ENCODE measurements at places on chromosomes 4 and X. TPM values are rescaled to one million over a fixed set of nuclear protein-coding genes. Genes with fewer than 3 reads are reported as not detected.
A peak's percentile ranks its signal among the peaks of the same experiment; 100 is the strongest.

DNA sequence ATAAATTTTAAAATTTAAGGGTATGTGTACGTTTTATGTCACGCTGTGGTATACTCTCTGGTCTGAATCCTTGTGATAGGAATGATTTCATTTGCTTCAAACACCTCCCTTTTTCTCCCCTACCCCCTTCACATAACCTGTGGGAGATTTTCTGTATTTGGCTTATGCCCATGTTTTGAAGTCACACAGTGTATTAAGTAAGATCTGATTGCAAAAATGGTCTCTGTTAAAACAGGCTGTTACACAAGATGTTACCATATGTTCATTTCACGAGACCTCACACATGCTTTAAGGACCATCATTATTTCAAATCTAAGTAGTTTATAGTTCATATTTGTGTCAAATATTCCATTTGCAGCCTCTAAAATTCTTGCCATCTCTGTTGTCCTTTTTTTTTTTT is 63.5 kb downstream of the TMEM131L start:
- H3K27ac ChIP-seq, result no peak overlapping the region
- no peaks in the 10 kb centered on the region for H3K27me3 ChIP-seq
- peaks cover 59% of the 10 kb centered on the region for H3K4me1 ChIP-seq
- DNase-seq, result peak; percentile 7
- no peak overlapping the region for H3K4me3 ChIP-seq

- H3K4me3 ChIP-seq, result no peak overlapping the region
- no peak overlapping the region for H3K27ac ChIP-seq
- H3K36me3 ChIP-seq, result no peaks in the 10 kb centered on the region
- H3K27me3 ChIP-seq, result no peaks in the 10 kb centered on the region
- no peak for DNase-seq
These were observed 241.0 kb downstream of the SLC39A8 start for GRCh38 chr4:102104278-102104677.

Gene AKAP17A
- 31.6 TPM for total RNA-seq

Gene ALAS2
- total RNA-seq, result 3.5 TPM

Gene SMARCA1
- total RNA-seq, result 56.9 TPM

GRCh38 chrX:129091097-129091496 is 432.2 kb downstream of the SMARCA1 start:
- DNase-seq, result no peak
- H3K4me1 ChIP-seq, result no peaks in the 10 kb centered on the region
- H3K27ac ChIP-seq, result no peak overlapping the region

DNA sequence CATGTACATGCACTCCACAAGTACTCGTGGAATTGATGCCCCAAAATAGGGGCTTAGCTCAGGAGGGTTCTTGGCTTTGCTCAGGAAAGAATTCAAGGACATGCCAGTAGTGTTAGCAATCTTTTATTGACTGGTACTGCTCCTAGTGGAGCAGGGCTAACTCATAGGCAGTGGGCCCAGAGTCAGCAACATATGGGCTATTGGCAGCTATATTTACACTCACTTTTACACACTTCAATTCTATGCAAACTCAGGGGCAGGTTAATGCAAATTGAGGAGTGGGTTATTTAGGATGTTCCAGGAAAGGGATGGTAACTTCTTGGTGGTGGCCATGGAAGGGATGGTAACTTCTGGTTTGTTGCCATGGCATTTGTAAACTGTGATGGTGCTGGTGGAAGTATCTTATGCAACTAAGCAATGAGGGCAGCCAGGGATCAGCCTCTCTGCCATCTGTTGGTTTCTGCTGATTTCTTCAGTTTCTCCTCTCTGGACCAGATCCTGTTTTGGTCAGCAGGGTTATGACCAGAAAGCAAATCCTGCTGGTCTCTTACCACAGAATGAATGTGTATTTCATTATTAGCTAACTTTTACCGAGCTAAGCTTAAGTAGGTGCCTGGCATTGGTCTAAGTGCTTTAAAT is 69.2 kb upstream of the FAT1 start:
- no peaks in the 10 kb centered on the region for H3K27me3 ChIP-seq
- H3K4me1 ChIP-seq, result no peaks in the 10 kb centered on the region
- no peak overlapping the region for H3K4me3 ChIP-seq
- no peak for DNase-seq
- H3K36me3 ChIP-seq, result no peaks in the 10 kb centered on the region

- no peak overlapping the region for H3K4me3 ChIP-seq
- H3K4me1 ChIP-seq, result no peaks in the 10 kb centered on the region
- no peaks in the 10 kb centered on the region for H3K27me3 ChIP-seq
- no peak for DNase-seq
- H3K27ac ChIP-seq, result peak overlapping the region; percentile 42
These were observed 46.2 kb downstream of the GUCY1B1 start for GRCh38 chr4:155805016-155805415.

Gene HOPX
- 9.6 TPM for total RNA-seq

Gene TDO2
- total RNA-seq, result not detected

Gene ZNF711
- 0.78 TPM for total RNA-seq

- peaks cover 9% of the 10 kb centered on the region for H3K4me1 ChIP-seq
- H3K27ac ChIP-seq, result no peak overlapping the region
- H3K27me3 ChIP-seq, result no peaks in the 10 kb centered on the region
- H3K4me3 ChIP-seq, result peak overlapping the region; percentile 9
- no peaks in the 10 kb centered on the region for H3K36me3 ChIP-seq
These were observed 31.3 kb downstream of the CD38 start for GRCh38 chr4:15809466-15809865.

DNA sequence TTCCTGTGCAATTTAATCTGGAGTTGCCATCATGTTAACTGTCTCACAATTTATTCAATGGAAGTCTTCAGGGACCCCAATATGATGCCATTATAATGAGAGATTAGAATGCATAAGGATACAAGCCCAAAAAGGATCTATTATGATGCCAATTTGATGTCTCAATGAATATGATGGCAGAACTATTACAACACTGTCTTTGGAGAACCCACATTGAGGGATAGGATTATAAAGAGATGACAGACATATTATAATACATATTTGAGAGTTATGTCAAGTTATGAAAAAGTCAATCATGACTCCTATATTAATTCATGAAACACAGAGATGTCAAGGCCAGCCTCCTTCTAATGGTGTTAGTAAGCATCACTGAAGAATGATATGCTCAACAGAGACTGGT is 1358.4 kb downstream of the PCDH19 start:
- H3K4me3 ChIP-seq, result no peak overlapping the region
- H3K36me3 ChIP-seq, result no peaks in the 10 kb centered on the region
- no peak for DNase-seq

GRCh38 chr4:55808186-55808585 is 11.4 kb upstream of the EXOC1L start:
- no peak overlapping the region for H3K27ac ChIP-seq
- H3K4me1 ChIP-seq, result no peaks in the 10 kb centered on the region
- no peak for DNase-seq
- no peak overlapping the region for H3K4me3 ChIP-seq
- no peaks in the 10 kb centered on the region for H3K27me3 ChIP-seq
- no peaks in the 10 kb centered on the region for H3K36me3 ChIP-seq

Gene DUSP9
- not detected for total RNA-seq

Gene REELD1
- total RNA-seq, result not detected

Gene LANCL3
- total RNA-seq, result 1.7 TPM

DNA sequence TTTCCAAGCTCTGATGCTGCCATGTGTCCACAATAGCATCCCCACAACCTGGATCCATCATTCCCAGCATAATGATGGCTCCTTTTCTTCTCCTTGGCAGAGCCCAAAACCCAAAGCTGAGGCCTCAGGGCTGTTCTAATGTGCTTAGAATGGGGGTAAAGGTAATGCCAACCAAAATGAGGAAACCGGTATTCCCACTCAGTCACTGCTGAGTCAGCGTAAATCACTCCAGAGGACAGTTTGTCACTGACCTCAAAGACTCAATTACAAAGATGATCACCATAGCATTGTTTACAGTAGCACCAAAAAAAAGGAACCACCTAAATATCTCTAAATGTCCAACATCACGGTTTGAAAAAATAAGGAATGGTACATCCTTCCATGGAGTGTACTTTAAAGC is 41.2 kb downstream of the OTOP1 start:
- no peaks in the 10 kb centered on the region for H3K36me3 ChIP-seq
- H3K27me3 ChIP-seq, result no peaks in the 10 kb centered on the region
- DNase-seq, result no peak
- no peak overlapping the region for H3K27ac ChIP-seq

- peak; percentile 10 for DNase-seq
- no peak overlapping the region for H3K27ac ChIP-seq
- no peaks in the 10 kb centered on the region for H3K27me3 ChIP-seq
- peaks cover 19% of the 10 kb centered on the region for H3K36me3 ChIP-seq
- peaks cover 19% of the 10 kb centered on the region for H3K4me1 ChIP-seq
These were observed 61.5 kb downstream of the CCNI start for GRCh38 chr4:77014256-77014655.

DNA sequence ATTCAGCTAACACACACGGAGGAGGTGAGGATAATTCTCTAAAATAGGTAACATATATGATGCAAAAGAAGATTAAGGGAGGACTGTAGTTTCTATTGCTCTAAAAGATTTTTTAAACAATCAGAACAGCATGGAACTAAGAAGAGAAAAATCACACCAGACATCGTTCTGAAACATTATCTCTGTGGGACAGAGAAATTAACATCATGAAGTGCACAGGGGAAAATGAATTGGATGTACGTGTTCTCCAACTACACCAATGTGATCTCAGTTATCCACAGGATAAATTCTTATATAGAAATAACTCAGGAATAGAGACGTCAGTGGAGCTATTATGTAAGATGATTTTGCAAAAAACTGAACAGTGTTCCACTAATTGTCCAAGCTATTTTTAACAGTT is 614.1 kb upstream of the HS3ST1 start:
- H3K27me3 ChIP-seq, result no peaks in the 10 kb centered on the region
- no peak overlapping the region for H3K4me3 ChIP-seq

GRCh38 chr4:178457286-178457685 is 1015.0 kb upstream of the AGA start:
- H3K36me3 ChIP-seq, result no peaks in the 10 kb centered on the region
- DNase-seq, result no peak
- H3K27ac ChIP-seq, result no peak overlapping the region
- H3K4me3 ChIP-seq, result no peak overlapping the region

DNA sequence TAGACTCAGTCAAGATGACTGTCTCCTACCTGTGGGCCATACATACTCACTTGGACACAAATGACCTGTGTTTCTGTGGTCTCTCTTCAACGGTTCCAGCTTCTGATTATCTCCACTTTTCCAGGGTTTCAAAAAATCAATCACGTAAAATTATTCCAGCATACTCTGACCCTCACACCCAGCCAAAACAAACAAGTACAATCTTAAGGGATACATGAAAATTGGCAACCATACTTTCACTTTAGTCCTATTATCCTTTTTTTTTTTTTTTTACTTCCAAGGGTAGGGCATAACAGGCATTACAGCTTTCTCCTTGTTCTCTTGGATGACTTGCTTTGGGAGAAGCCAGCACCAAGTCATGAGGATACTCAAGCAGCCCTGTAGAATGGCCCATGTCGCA is 225.8 kb upstream of the GALNT7 start:
- H3K4me3 ChIP-seq, result no peak overlapping the region
- H3K27me3 ChIP-seq, result no peaks in the 10 kb centered on the region
- no peaks in the 10 kb centered on the region for H3K4me1 ChIP-seq
- no peak for DNase-seq

DNA sequence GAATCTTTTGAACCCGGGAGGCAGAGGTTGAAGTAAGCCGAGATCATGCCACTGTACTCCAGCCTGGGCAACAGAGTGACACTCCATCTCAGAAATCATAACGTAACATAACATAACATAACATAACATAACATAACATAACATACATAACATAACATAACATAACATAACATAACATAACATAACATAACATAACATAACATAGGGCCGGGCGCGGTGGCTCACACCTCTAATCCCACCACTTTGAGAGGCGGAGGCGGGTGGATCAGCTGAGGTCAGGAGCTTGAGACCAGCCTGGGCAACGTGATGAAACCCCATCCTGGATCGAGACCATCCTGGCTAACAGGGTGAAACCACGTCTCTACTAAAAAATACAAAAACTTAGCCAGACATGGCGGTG is 76.7 kb downstream of the NOCT start:
- no peak for DNase-seq
- H3K4me3 ChIP-seq, result no peak overlapping the region
- no peaks in the 10 kb centered on the region for H3K4me1 ChIP-seq
- no peaks in the 10 kb centered on the region for H3K27me3 ChIP-seq
- H3K27ac ChIP-seq, result no peak overlapping the region
- H3K36me3 ChIP-seq, result no peaks in the 10 kb centered on the region

Gene CENPC
- 14.5 TPM for total RNA-seq

Gene SMIM31
- not detected for total RNA-seq

Measured in esophagus muscularis mucosa (tissue), 4 donors.